Tongue (tissue), 3 donors: ENCODE measurements at places on chromosomes 5 and 9. TPM values are rescaled to one million over a fixed set of nuclear protein-coding genes. Genes with fewer than 3 reads are reported as not detected.

FST gene
- total RNA-seq, result 14.4 TPM

- no peak for DNase-seq
Observed at GRCh38 chr9:91949392-91949945, 559 bp downstream of the ROR2 start.

GRCh38 chr9:125486152-125486508 lies 220.9 kb downstream of the MAPKAP1 start:
- peak; percentile 21 for DNase-seq

DNA sequence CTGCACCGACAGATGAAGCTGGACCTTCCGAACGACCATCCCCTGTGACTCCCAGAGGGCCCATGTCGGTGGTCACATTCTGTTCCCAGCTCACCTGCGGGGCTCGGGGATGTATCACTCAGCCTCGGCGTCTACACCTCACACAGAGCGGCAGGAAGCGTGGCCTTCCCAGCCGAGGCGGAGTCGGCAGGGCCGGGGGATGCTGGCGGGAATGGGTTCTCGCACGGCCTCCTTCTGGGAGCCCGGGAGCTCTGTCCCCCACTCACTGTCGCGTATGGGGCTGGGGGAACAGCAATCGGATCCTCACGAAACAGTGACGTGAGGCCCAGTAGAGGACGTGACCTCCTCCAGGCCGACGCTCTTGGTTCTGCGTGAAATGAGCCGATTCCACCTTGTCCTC lies 20.4 kb downstream of the NACC2 start:
- DNase-seq, result no peak

OR1Q1 gene
- not detected for total RNA-seq

GRCh38 chr5:96548905-96549304 lies 113.3 kb upstream of the CAST start:
- DNase-seq, result no peak

C9 gene
- not detected for total RNA-seq

DNA sequence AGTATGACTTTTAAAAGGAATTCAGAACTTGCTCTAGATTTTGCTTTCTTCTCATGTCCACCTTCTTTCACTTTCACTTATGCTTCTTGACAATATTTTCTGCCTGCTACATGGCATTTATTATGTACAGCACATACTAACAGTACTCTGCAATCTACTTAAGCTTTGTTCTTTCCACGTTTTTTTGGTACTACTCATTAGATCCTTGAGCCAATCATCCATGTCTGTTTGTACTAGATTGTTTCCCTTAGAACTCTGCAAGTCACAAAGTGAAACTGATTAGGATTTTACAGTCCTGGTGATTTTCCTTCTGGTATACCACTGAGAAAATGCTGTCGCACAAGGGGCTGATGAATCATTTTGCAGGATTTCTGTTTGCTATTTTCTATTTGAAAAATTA lies 78.3 kb downstream of the PARP8 start:
- DNase-seq, result no peak

RPL7A gene
- total RNA-seq, result 1,430 TPM

DNA sequence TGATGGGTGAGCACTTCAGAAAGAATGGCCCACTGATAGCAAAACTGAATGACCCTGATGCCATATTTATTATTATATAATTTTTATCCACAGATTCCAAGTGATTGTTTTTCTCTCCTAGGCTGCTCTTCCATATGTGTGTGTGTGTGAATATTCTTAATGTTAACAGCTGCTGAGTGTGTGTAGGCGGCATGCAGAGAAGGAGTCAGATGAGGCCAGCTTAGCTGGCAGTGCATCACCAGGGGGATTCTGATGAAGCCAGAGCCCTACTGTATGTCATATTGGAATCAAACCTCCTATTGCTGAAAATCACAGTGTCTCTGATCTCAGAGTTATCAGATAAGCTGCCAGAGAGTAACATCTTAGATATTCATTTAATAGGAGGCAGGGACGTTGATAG lies 177.1 kb downstream of the DMAC1 start:
- no peak for DNase-seq

DNA sequence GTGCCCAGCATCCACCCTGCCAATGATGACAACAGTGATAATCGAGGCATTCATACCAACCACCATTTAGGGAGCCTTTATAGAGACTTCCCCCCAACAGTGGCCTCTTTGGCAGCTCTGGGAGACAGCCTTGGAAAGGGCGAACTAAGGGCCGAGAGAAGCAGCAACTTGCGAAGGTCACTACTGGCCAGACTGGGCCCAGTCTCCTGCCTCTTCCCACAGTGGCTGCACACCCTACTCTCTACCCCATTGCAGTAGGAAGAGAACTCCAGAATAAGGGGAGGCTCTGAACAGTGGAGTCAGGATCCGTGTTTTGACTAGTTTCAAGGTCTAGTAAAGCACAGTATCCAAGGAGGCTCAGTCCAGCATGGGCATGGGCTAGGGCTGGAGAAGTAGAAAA lies 5.3 kb downstream of the LHX6 start:
- no peak for DNase-seq

DNA sequence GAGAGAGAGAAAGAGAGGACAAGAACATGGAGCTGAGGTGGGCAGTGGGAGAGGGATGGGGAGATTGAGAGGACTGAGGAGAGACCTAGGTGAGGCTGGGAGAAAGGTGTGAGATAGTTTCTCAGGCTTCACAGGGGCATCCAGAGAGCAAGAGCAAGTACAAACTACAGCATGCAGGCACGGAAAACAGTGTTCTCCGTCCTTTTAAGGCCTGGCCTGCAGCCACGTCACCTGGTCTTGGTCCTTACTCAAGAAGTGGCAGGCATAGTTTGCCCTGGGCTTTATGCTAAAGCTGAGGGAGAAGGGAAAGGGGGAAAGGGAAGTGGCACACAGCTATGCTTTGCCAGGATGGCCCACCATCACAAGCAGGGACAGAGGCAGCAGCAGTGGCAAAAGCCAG lies 65.7 kb downstream of the SIL1 start:
- DNase-seq, result no peak

GRCh38 chr5:65566505-65566904 lies 3.4 kb downstream of the PPWD1 start:
- no peak for DNase-seq

DNA sequence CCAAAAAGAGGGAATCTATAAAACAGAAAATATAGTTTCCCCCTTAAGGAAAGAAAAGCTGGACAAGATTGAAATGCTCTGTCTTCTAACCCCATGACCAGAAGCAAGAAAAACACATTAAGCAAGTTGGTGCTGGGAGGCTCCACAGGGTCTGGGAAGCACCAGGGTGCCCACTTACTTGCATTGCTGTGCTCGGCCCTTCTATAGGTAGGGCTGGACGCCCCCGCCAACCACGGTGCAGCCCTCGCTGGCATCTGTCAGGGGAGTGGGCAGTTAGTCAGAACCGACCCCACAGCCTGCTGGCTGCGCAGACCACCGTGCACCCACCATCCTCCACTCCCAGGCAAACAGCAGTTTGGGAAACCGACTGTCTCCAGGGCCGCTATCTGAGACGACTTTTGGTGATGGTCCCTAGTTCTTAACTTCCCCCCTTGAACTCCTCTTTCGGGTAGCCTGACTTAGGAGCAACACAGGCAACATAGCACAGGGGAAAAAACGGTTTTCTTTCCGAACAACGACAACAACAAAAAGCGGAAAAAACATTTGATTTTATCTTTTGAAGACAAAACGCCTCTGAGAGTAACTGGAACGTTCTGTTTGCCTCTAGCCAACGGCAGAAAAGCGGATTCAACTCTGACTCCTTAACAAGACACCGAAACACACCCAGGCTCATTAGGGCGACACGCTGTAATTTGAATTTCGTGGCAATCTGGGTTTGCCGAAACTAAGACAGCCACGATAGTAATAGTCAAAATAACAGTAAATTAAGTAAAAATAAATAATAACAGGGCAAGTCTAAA lies 3.9 kb downstream of the IRX2 start:
- DNase-seq, result no peak

GRCh38 chr5:54872810-54873209 lies 112.6 kb downstream of the ESM1 start:
- no peak for DNase-seq

GRCh38 chr5:122984425-122984824 lies 52.1 kb downstream of the PPIC start:
- no peak for DNase-seq

DNA sequence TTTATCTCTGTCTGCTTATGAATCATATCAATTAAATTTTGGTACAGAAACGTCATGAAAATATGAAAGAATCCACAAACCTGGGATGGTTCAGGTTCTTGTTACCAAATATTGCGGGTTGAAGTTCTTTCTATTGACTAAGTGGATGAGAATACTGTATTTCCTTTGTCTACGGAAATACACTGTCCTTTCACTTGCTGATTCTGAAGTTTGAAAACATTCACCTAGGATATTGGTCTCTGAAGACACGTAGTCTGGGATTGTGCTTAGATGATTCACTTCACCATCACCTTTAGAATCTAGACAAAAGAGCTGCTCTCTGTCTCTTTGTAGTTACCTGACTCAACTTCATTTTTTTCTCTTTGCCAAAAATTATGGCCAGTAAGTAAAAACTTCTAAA lies 222.4 kb downstream of the FBN2 start:
- DNase-seq, result no peak

DNA sequence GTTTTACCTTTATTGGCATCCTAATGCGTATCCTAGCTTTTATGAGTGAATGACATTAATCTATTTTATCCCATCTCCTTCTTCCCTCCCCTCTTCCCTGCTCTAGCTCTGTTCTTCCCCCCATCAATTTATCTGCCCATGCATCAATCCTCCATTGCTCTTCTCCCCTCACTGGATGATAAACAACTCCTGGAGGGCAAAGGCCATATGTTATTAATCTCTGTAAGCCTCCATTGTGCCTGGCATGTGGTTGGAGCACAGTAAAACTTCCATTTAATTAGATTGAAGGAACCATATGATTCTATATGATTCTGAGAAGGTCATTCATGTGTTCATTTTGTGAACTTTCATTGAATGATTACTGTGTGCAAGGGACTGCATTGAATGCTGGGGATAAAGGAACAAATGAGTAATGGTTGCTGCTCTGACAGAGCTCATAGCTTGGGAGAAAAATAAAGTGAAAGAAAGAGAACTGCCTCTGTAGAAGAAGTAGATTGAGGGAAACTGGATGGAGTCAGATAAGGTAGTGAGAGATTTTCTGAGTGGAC lies 85.0 kb downstream of the MEGF10 start:
- no peak for DNase-seq

SMIM32 gene
- not detected for total RNA-seq

DNA sequence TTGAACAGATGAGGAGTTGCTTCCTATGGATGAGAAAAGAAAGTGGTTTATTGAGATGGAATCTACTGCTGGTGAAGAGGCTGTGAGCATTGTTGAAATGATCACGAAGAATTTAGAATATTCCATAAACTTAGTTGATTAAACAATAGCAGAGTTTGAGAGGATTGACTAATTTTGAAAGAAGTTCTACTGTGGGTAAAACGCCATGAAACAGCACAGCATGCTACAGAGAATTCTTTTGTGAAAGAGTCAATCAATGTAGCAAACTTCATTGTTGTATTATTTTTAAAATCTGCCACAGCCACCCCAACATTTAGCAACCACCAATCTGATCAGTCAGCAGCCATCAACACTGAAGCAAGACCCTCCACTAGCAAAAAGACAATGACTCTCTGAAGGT lies 309.1 kb downstream of the SPOCK1 start:
- DNase-seq, result no peak

DNA sequence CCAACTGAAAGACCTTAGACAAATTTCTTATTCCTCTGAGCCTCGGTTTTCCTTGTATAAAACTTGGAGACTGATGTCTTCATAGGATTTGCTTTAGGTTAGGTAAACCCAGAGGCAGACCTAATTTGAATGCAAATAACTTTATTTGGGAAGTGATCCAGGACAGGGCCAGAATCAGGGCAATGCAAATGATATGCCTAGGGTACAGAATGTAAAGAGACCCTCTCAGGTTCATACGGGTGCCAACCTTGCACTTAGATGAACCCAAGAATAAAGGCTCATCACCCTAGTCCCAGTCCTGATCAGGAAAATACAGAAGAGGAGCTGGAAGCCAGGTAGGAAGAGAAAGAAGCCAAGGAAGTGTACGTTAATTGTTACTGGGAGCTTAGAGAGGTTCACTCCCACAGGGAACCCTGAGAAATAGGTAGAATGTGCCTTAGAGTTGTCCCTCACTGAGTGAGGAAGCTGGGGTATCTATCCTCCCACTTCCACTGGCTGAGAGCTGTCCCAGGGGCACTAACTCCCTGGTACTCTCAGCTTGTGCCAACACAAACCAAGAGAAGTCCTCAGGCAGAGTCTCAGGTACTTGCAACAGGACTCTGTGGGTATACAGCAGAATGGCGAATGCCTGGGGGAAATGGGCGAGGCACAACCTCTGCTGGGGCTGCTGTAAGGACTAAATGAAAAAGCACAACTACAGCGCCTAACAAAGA lies 3.1 kb upstream of the HK3 start:
- no peak for DNase-seq

GRCh38 chr9:92184041-92184564 lies 68.9 kb upstream of the SPTLC1 start:
- DNase-seq, result no peak

DNA sequence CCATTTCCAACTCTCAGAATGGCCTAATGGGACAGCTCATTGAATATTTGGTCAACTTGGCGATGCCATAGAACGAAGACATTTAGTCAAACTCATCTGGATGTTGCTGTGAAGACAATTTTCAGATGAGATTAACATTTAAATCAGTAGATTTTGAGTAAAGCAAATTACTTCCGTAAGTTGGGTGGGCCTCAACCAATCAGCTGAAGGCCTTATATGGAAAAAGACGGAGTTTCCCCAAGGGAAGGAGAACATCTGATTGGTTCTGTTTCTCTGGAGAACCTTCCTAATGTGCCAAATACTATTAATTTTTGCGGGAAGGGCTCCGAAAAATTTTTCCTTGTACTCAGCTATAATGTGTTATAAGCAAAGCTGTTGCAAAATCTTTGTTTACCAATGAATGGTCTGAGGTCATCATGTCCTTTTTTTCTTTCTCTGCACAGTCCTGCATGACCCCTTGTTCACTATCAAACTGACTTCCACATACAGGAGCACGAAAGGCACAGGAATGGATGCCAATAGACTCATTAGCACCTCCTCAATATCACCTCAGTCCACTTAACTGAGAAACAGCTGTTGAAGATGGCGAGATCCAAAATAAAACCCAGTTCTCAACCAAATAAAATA lies 27.8 kb downstream of the CRHBP start:
- no peak for DNase-seq

GRCh38 chr9:110030632-110031031 lies 177.3 kb downstream of the C9orf152 start:
- no peak for DNase-seq

SH3GL2 gene
- total RNA-seq, result 0.21 TPM

DNA sequence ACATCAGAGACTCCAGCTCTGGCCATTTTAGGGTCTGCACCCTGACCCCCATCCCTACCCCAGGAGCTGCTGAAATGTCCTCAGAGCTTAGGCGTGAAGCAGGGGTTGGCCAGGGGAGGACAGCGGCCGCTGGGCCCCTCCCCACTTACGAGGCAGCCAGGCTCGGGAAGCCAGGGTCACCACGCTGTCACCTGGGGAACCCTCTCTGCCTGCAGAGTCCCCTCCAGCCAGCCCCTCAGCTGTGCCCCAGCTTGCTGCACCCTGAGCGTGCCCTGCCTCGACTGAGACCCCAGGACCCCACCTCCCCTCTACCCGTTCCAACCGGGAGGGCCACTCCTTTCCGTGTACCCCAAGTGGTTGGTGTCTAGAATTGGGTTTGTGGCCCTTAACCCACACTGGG lies 2.7 kb downstream of the LCN10 start:
- DNase-seq, result no peak

C9orf50 gene
- total RNA-seq, result not detected
